ENCODE measurements at places on chromosomes 1 and 21.

- no peak for DNase-seq
Measured at GRCh38 chr1:95311014-95311413, 77.0 kb downstream of the RWDD3 start.

DNA sequence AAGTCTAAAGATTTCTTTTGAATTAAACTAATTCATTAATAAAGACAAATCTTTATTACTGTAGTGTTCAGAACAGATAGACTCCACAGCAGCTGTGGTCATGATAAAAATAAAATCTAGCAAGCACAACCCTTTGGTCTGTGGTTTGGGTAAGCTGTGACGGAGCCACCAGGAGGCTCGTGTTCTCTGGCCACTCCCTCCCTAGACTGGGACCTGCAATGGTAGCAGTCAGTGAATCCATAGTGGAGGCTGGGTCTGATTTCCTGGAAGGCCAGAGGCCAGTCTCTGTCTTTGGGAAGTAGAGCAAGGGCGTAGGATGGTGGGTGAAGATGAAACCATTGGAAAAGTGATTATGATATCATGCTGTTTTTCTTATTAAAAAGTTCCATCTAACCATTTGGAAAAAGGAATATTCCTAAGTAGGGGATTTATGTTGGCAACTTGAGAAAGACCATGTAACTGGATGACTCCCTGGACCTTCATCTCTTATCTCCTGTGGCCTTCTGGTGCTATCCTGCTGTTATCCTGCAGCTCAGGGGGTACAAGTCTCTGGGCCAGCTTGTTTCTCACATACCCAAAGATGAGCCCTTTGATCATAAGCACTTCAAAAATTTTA lies 39.0 kb downstream of the TENT5C start:
- DNase-seq: no peak

GRCh38 chr21:17441370-17441769 lies 71.5 kb upstream of the CXADR start:
- DNase-seq: no peak

DNA sequence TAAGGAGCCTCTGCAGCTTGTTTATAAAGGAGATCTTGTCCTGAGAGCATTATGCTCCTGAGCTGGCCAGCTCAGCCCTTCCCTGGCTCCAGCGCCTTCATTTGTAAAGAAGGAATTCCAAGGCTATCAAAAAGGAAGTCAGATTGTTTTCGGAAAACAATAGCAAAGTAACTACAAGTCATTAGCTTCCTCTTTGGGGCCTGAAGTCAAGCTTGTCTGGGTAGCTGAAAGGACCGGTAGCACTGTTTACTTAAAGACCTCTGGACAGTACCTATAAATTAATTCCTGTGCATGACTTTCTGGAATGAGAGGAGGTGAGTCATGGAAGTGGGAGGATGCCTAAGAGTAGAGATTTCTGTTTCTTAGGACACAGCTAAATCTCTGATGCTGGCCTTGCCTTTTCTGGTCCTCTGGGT lies 20.7 kb upstream of the GJA5 start:
- DNase-seq: no peak

GRCh38 chr1:41573785-41574713 lies 89.6 kb upstream of the EDN2 start:
- peak; percentile 56 for DNase-seq

DNA sequence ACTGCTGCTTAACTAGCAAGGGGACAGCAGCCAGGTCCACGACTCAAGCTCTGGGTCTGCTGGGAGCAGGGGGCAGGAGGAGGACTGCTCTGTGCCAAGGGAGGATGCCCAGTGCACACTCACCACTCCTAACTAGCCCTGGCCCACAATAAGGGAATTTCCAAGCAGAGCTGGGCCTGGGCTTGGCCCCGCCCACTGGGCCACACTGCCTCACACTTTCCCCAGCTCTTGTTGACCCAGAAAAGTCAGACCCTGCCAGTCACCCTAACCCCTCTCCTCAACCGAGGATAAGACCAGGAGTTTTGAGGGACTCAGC lies 18.7 kb downstream of the SLC9A1 start:
- DNase-seq: no peak

DNA sequence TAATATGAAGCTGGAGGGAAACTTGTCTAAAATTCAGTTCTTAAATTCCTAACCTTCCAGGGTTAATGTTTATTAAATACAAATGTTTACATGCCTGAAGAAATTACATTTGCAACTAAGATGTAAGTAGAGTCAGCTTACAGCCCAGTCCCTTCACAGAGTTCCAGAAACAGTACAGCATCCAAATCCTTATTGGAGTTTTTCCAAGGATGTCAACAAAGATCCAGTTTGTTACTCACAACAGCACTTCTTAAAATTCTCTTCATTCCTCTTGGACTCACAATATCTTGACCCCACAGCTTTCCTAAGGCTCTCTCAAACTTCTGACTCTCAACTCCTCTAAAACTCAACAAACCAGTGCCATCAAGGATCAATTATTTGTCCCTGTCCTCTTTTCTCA lies 50.1 kb upstream of the RWDD3 start:
- DNase-seq: no peak

DNA sequence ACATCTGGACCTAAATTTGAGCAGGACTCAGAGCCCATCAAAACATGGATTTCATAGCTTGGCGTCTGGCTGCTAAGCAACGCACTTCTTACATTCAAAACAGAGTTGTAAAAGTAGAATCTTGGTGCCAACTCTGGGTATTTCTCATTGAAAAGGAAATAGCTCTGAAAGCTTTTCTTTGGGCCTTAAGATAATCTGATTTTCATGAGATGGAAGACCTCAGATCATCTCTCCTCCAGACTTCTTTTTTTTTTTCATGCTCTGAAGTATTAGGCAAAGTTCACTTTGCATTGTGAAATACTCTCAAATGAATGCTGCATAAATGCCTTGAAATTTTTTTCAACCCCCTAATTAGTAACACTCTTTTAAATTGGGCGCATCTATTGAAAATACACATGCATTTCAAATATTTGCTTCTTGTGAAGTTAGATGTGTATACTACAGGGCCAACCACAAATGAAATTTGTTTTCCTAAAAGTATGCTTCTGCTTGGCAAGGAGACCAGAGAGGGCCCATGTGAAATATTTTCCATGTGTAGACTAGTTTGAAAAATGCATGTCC lies 4.2 kb downstream of the ADAMTS5 start:
- no peak for DNase-seq

All from SW 1271 (cell line).